SHP77 (cell line): ENCODE measurements at places on chromosomes 5 and 9.

- DNase-seq: no peak
These were observed 31.7 kb downstream of the MAPKAP1 start for GRCh38 chr9:125674981-125675973.

GRCh38 chr9:91867740-91868139 is 82.3 kb downstream of the ROR2 start:
- DNase-seq: no peak

GRCh38 chr5:98339141-98339848 is 434.2 kb upstream of the RGMB start:
- DNase-seq: no peak

GRCh38 chr9:34863426-34863825 is 94.7 kb upstream of the PHF24 start:
- DNase-seq: no peak

DNA sequence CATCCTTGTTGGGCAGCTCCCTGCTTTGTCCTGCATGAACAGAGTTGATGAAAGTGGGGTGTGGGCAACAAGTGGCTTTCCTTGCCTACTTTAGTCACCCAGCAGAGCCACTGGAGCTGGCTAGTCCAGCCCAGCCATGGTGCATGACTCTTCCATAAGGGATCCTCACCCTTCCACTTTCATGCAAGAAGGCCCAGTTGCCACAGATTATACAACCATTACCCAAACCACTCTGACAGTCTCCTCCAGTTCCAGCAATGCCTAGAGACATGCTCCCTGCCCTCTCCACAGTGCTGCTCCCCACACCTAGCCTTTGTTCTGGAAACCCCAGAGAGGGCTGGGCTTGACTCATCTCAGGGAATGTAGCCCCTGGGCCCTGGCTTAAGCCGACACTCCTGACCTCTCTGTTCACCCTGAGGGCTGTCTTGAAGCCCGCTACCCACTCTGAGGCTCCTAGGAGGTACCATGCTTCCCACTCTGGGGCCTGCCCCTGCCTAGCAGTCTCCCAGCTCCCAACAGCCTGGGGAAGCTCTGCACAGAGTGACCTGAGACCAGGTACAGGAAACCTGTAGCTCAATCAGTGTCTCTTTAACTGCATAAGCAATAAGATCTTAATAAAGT is 3.9 kb downstream of the SLC35A4 start:
- no peak for DNase-seq

GRCh38 chr9:125189011-125189360 is 617 bp downstream of the PPP6C start:
- no peak for DNase-seq

- DNase-seq: no peak
These were observed 14.9 kb downstream of the CDHR2 start for GRCh38 chr5:176564002-176564401.
